ENCODE measurements at places on chromosomes 7 and 10.

- no peaks in the 10 kb centered on the region for H3K36me3 ChIP-seq
- no peaks in the 10 kb centered on the region for H3K4me1 ChIP-seq
- H3K27me3 ChIP-seq, result no peaks in the 10 kb centered on the region
- DNase-seq, result peak; percentile 57
Observed at GRCh38 chr10:32256613-32257437, 90.1 kb downstream of the EPC1 start.

GRCh38 chr7:136527554-136527953, 340.9 kb upstream of the CHRM2 start:
- H3K27ac ChIP-seq, result no peak overlapping the region
- H3K36me3 ChIP-seq, result no peaks in the 10 kb centered on the region
- no peaks in the 10 kb centered on the region for H3K27me3 ChIP-seq
- no peak for DNase-seq
- H3K4me3 ChIP-seq, result no peak overlapping the region

GRCh38 chr10:21860718-21861117, 142.8 kb downstream of the DNAJC1 start:
- H3K36me3 ChIP-seq, result no peaks in the 10 kb centered on the region
- H3K27me3 ChIP-seq, result no peaks in the 10 kb centered on the region
- H3K4me3 ChIP-seq, result no peak overlapping the region

DNA sequence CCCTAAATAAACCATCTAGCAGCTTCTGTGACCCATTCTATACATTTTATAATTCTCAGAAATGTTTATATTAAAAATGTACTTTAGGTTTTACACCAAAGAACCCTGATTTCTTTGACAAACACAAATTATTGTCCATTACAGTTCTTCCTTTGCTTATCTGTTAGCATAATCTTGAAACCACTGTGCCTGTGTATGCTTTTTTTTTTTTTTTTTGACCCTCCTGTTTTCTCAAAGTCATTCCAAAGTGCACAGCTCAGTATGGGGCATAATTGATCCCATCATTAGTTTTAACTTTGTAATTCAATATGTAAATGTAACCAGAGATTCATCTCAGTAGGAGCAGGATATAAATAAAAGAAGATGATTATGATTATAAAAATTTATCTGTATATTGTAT, 229.3 kb downstream of the DGKB start:
- no peaks in the 10 kb centered on the region for H3K4me1 ChIP-seq
- no peak for DNase-seq
- no peaks in the 10 kb centered on the region for H3K36me3 ChIP-seq
- no peak overlapping the region for H3K4me3 ChIP-seq
- H3K27ac ChIP-seq, result no peak overlapping the region

DNA sequence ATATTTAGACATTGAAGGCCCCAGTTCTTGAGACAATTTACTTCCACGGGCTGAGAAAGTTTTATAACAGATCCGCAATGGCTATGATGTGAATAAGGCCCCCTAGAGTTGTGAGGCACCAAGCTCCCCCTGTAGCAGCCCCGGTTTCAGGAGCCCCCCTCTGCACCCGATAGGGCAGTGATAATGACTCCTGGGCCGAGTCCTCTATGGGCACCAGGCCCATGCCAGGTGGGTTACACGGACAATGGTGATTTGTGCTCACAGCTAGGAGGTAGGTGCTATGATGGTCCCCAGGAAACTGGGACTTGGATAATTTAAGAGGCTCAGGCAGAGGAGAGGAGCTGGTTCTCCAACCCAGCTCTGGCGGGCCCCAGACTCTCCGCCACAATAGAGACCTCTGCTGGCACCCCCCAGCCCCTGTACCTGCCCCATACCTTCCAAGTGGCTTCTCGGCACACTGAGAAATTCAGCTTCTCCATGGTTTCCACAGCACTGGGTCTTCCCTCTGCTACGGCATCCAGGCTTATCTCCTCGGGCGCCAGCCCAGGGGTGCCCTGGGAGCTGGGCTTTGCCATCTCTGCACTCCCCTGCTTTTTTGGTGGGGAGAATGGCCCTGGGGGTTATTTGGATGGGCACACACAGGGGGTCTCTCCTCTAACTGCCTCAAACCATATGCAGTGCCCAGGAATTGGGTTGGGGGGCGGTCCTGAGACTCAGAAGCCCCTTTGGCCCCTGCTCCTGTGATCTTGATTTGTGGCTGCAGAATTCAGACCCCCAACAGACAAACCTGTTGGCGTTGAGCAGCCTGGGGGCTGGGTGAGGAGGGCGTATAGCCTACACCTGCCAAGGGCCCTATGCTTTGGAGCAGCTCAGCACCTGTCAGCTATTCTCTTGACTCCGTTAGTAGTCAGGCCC, 12.2 kb upstream of the KCP start:
- DNase-seq, result no peak
- H3K27me3 ChIP-seq, result peaks cover 12% of the 10 kb centered on the region
- no peaks in the 10 kb centered on the region for H3K4me1 ChIP-seq
- H3K4me3 ChIP-seq, result no peak overlapping the region
- H3K36me3 ChIP-seq, result no peaks in the 10 kb centered on the region

DNA sequence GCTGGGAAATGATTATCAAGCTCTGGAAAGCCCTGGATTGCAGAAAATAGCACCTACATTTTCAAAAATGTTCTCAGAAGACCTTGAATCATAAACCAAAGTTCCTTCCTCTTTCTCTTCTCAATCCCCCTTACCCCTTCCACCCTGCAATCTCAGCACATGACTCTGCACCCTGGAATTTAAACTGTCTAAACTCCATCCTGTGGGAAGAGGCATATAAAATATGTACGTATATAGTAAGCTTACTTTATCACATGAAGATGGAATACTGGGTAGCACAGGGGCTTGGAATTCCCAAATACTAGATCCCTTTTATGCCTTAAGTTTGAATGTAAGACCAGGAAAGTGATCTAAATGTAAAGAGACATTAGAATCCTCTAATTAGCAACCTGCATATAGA, 7.7 kb downstream of the AGMO start:
- H3K4me3 ChIP-seq, result no peak overlapping the region
- H3K36me3 ChIP-seq, result no peaks in the 10 kb centered on the region
- H3K4me1 ChIP-seq, result no peaks in the 10 kb centered on the region
- DNase-seq, result no peak
- no peaks in the 10 kb centered on the region for H3K27me3 ChIP-seq
- no peak overlapping the region for H3K27ac ChIP-seq
